ENCODE measurements at places on chromosomes 6 and 20.

DNA sequence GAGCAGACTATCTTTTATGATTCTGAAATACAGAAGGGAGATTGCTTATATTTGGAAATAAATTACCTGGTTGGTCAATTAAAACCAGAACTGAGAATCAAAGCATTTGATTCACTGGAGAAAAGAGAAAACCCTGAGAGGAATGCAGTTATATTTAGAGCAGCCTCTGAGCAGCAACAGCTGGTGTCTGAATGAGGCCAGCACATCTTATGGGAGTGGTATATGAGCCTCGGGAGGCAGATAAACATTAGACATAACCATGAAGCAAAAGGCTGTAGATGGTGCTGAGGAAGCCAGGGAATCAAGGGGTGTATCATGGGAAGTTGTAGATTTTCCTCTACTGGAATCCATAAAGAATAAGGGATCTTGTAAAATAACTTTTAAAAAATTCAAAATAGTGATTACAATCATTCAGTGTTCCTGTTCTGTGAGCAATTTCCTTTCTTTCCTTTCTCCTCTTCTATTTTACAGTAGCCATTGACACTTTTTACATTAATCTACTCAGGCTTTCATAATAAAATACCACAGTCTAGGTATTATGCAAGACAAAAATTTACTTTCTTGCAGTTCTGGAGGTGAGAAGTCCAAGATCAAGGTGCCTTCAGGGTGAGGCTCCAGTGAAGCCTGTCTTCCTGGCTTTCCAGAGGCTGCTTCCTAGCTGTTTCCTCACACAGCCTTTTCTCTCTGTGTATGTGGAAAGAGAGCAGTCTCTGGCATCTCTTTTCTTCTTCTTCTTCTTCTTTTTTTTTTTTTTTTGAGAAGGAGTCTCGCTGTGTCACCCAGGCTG lies 32.8 kb upstream of the ENPP5 start:
- DNase-seq, result no peak

- no peak for DNase-seq
These were observed 1.4 kb upstream of the RRBP1 start for GRCh38 chr20:17683218-17684076.

- DNase-seq, result no peak
These were observed 17.6 kb upstream of the TM9SF4 start for GRCh38 chr20:32091888-32092346.

DNA sequence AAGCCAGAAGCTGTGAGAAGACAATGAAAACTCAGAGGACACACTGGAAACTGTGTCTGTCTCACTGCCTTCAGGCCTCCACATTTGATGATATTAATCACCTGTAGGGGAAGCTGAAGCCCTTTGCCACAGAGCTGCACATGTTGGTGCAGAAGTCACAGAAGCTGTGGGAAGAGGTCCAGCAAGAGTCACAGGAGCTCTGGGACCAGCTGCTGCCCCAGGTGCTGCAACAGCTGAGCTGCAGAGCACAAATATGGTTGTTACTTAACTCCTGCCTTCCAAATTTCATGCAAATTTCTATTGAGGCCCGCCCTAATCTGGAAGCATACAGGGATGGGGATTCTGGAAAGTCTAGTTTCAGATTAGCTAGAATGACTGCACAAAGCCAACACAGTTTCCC lies 169.3 kb downstream of the OGFRL1 start:
- DNase-seq, result no peak

DNA sequence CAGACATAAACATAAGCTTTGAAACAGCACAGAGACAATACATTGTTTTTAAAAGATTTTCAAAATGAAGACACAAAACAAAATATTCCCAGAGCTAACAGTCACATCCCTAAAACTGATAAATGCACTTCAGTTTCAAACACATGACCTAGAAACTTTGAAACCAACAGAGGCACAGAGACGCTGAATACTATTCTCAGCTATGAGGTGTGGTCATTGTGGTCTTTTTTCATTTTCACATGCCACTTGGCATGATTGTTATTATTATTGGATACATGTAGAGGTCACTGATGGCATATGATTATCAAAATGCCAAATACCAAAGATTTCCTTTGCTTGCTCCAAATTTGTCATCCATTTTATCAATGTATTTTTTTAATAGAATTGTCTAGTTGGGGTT lies 306.9 kb downstream of the QKI start:
- no peak for DNase-seq

GRCh38 chr6:87333591-87334181 lies 4.6 kb upstream of the GJB7 start:
- DNase-seq, result no peak
